ENCODE measurements at places on chromosomes 12 and 14.

DNA sequence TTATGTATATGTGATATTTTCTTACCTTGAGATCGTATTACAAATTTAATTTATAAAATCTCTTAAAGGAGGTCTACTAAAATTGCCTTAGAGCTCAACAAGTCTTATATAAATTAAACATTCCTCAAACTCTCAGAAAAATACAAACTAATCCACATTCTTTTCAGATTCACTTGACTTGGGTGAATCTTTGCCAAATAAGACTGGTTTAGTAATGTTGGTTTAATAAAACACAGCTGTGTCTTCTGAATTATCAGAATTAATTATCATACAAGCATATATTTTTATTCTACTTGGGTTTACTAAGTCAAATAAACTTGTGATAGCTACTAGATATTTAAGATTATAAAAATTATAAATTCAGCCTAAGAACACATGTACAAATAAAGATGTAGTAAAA is 13.3 kb downstream of the GLIPR1L2 start:
- DNase-seq: no peak

GRCh38 chr14:73424453-73424852 is 33.9 kb downstream of the NUMB start:
- no peak for DNase-seq

DNA sequence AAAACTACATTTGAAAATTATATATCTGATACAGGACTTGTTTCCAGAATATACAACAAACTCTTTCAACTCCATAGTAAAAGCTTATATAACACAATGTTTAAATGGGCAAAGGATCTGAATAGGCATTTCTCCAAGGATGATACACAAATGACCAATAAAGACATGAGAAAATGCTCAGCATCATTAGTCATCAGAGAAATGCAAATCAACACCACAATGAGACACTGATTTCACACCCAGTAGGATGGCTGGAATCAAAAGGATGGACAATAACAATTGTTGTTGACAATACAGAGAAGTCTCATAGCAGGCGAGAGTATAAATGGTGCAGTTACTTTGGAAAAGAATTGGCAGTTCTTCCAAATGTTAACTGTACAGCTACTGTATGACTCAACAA is 394.9 kb downstream of the BCL11B start:
- DNase-seq: no peak

GRCh38 chr12:12396694-12397093 is 39.8 kb downstream of the BORCS5 start:
- no peak for DNase-seq

- DNase-seq: no peak
These were observed 142.9 kb upstream of the PZP start for GRCh38 chr12:9351136-9351535.

- DNase-seq: no peak
These were observed 17.1 kb downstream of the ERP27 start for GRCh38 chr12:14921218-14921617.

DNA sequence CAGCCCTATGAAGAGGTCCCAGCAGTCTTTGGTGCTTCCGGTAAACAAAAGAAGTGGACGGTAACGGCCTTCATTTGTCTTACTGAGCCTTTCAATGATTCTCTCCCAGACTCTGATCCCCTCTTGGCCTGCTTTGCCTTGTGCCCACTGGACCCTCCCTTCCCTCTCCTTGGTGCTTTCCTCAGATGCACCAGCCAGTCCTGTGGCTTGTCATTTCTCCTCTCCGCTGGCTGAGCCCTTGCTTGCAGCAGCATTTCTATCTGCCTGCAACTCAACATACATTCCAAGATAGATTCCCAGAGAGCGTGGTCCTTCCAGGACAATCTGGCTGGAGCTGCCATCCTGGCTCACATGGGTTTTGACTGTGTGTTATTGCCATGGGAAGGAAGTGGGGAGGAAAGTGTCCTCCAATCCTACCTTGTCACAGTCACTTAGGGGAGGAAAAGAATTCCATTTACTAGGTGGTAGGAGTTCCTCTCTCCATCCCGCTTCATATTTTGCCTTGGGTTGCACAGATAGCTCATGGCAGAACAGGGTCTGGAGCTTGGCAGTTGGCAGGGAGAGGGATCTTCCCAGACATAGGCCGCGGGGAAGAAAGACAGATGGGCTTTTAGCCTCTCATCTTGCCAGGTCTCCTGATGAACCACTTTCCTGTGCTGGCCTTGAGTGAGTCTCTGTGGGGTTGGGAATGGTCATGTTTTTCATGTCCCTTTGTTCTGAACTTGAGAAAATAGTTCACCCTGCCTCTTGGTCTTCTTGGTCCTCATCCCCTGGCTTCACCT is 92.8 kb upstream of the KCNA1 start:
- DNase-seq: no peak

GRCh38 chr14:84468153-84468552 is 1061.8 kb upstream of the FLRT2 start:
- no peak for DNase-seq

- DNase-seq: no peak
These were observed 8.0 kb upstream of the TAS2R31 start for GRCh38 chr12:11039171-11039570.

DNA sequence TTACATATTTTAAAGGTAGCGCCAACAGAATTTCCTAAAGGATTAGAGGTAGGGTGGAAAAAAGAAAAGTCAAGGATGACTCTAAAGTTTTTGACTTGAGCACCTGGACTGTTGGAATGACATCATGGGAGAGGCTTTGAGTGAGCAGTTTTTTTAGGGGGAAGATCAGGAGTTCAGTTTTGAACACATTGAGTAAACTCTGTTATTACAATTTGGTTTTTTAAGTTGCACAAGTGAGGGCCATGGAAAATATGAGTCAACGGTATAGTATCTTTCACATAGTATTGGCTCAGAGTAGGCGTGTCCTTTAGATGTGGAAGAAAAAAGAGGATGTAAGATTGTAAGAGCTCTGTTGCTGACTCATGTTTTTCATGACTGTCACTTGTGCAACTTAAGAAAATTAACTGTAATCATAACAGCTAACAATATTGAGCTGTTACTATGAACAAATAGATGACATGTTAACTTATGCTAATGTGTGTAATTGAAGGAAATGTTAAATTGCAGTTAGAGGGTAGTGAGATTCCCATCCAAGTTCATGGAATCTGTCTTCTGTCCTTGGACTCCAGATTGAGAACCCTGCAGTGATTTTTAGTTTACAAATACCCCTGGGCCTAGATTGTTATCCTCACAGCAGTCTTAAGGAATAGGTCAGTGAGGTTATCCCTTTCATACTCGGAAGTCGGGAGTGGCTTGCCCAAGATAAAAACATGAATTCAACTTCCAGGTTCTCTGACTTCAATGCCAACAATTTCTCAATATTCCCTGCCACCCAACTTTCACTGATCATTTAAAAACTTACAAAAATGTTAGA is 48.2 kb upstream of the ATP2B1 start:
- DNase-seq: no peak

GRCh38 chr12:133181238-133181959 is at the start of gene ZNF268:
Gene ZNF268 (plus strand): TSS chr12:133181495. CDS start chr12:133181998, 503 bp downstream.
- DNase-seq: peak; percentile 84

Measured in activated T-cell treated with anti-CD3 and anti-CD28 coated beads, Interleukin-2, amount 50 U/mL, for 1 hour (primary cell).